Fibroblast of lung (primary cell): ENCODE measurements at places on chromosomes 1 and 21.

DNA sequence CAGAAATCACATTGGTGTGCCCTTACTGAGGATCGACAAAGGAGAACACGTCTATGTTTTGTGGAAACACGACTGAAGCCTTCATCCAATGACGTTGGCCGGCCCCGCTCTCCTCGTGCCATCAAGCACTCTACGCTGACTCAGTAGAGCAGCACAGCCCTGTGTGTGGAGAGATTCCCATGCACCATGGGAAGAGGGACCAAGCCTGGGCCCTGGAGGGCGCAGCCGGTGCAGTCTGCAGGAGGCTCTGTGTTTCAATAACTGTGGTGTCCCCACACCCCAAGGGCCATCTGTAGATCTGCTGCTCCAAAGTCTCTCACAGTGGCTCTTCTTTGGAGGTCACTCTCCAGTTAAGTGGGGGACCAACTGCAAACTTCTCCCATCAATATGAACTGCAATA is 97.4 kb downstream of the KCNJ15 start:
- no peak for DNase-seq

DNA sequence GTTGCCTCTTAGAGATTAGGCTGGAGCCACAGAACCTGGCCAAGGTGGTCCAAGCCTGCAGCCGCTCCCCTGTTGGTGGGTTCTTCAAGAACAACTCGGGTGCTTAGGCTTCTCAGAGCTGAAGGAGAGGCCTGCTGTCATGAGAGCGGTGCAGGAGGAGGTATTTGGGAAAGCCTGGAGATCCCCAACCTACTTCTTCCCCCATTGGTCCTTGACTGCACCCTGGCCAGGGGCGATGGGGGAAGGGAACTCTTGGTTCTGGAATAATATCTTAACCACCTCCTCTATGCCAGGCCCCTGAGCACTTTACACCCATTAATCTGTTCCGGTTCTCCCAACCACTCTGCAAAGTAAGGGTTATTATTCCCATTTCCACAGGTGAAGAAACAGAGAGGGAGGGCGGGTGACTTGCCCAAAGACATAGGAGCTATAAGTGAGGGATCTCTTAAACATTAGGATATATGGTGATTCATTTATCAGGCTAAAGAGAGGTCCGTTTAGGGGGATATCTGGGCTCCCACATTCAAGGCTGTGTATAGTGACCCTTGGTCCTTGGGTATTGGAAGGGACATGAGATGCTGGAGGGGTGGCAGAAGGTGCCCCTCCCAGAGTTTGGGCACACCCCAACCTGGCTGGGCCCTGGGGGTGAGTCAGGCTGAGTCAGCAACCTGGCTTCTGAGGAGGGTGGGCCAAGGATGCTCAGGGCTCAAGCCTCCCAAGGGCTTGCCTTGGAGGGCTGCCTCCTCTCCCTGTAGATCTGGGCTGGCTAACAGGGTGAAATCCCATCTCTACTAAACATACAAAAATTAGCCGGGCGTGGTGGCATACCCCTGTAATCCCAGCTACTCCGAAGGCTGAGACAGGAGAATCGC is 5.2 kb downstream of the TRNP1 start:
- DNase-seq = peak; percentile 55

DNA sequence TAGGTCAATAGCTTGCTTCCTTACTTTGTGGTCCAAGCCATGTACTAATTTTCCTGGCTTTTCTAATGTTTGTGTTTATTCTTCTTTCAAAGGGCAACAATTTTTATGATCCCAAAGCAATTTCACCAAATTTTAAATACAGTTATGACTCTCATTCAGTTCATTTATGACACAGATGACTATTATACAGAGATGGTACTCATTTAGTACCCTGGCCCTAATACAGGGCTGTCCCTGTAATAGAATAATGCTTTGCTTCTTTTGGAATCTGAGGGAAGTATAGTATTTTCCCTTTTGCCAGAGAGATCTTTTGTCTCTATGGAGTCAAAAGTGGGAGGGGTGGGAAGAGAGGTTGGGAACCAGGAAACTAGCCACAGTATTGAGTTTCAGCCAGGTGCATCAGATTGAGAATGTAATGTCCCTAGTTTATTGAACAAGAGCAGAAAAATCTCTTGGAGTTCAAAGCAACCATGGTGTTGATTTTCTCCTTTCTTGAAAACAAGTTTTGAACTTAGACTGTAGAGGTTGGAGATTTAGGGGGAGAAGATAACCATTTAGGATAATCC is 20.4 kb downstream of the DENND2D start:
- no peak for DNase-seq

DNA sequence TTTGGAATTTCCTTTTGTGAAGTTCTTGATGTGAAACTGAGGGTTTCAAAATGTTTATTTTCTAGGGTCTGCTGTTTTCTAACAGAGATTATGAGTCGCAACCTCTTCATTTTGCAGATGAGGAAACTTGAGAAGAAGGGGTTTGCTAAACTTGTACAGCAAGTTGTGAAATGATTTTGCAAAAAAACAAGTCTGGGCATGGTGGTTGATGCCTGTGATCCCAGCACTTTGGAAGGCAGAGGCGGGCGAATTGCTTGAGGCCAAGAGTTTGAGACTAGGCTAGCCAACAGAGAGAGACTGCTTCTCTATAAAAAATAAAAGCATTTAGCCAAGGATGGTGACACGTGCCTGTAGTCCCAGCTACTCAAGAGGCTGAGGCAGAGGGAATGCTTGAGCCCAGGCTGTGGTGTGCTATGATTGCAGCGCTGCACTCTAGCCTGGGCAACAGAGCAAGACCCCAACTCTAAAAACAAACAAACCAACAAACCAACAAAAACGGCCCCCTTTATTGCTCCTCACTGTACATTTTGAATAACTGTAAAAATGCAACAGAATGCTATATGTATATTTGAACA is 9.9 kb downstream of the TRIM67 start:
- DNase-seq = peak; percentile 9

DNA sequence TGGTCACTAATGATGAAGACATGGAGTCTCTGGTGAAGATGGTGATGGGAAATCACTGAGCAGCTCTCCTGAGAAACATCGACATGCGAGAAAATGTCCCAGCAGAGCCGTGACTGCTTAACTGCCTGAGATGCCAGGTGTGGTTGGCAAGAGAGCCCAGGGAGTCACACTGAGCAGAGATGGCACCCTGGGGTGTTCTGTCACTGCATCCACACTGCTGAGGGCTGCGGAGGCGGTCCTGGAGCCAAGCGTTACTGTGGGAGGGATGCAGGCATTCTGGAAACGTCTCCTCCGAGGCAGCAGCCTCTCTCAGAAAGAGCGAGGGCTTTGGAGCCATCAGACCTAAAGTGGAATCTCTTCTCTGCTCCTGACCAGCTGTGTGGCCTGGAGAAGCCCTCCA is 57.2 kb downstream of the EPHB2 start:
- DNase-seq = no peak

DNA sequence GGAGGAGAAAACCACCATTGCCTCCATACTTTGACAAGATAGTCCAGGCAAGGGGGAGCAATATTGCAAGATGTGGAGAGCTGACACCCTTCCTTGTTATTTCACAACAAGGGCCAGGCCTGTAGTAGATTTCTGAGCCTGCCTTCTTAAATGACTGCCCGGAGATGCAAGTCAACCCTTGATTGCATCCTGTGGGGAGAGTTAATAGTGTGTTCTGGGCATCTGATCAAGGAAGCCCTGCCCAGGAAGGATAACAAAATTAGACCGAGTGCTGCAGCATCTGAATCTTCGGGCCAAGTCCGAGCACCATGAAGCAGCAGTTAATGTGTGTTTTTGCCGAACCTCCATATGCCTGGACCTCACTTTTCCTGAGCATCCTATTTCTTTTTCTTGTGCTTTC is 382.3 kb downstream of the PRDM2 start:
- DNase-seq = no peak

DNA sequence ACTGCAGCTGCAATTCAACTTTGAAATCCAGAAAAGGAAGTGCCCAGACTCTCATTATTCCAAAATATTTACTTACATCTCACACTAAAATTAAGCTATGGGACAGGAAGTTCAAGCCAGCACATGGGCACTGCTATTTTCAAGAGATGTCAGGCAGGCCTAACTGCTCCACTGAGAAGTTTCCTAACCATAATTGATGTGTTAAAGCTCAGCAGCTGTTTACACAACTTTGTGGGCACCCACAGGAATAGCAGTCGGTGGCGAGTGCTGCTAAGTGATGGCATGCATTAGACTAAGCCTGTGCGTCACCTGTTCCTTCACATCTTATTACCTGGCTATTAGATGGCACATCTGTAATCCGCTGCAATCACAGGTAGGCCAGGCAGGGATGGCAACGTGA is 303.3 kb upstream of the DAB1 start:
- no peak for DNase-seq

DNA sequence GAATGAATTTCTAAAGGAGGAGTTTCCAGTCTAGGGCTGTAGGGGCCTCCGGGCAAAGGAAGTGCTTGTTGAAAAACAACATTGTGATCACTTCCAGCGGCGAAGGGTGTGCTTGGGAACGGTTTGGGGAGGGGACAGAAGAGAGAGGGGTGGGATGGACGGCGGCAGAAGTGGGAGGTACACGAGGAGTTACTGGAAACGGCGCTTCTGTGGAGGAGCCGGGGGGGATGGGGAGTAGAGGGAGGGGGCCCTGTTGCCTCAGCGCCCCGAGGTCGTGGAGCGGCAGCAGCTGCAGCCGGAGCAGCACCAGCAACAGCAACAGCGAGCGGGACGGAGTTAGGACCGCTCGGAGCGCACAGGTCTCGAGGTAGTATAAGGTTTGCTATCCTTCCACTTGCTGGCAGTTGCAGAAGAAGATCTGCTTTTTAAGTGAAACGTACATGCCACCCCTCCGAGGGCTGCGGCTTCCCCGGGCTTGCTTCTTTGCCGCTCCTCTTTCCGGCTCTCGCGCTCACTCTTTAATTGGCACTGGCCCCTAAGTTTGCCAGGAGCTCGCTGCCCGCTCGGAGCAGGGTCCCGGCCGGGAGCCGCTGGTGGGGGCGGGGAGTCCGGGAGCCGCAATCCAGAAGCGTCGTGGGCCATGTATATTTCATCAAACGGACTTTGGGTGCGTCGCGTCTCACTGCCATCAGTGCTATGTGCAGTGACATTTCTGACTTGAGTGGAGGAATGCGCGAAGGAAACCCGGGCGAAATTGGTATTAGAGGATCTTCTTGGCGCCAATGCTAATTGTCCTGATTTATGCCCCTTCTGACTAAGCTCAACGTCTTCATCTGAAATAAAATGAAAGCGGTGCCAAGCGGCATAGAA is 771 bp upstream of the NTNG1 start:
- DNase-seq = peak; percentile 76
